ENCODE measurements at places on chromosomes 4 and X.

GRCh38 chr4:74439952-74440351, 5.0 kb upstream of the AREG start:
- DNase-seq = no peak

GRCh38 chrX:133214301-133214700, 3.9 kb downstream of the TFDP3 start:
- DNase-seq = no peak

DNA sequence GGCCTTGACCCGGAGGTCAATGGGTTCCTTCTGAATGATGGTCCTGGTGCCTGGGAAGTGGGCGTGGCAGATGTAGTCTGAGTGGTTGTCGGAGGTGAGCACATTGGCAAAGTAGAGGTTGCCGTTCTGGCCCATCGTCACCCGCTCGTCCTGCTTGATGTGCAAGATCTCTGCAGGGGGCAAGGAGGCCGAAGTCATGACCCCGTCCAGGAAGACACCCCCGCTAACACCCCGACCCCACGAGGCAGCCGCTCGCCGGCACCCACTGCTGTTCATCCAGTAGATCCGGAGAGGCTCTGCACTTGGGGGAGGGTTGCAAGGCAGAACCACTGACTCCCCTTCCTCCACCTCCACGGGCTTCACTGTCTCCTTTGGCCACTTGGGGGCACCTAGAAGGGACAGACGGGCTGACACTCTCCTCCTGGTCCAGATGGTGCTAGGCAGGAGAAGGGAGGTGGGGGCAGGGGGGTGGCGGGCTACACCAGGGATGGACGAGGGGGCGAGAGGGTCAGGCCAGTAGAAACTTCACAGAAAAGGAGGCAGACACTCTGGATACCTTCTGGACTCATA, 15.1 kb downstream of the L1CAM start:
- DNase-seq = no peak

GRCh38 chrX:29071525-29072320, 484.5 kb downstream of the IL1RAPL1 start:
- DNase-seq = no peak

DNA sequence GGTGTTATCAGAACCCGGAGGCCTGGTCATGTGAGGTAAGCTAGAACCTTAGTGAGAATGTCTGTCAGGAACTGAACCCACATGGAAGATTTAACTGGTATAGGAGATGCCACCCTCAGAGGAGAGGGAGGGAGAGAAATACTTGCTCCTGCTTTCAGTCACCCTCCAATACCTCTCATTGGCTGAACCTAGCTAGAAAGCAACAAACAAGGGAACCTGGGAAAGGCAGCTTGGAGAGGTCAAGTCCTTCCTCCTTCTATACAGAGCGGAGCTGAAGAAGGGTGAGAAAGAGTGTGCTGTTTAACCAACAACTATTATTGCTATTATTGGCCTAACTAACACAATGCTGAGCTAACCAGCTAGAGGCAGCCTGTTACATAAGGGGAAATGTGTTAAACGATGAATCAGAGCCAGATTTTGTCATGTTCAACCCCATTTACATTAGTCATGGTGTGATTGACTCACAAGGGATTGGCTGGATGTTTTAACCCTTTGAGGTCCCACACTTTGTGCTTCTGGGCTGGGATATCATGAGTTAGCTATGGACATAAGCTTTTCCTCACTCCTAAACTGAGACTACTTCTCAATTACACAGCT, 96.5 kb upstream of the ESX1 start:
- DNase-seq = no peak

GRCh38 chr4:32073542-32073941, 1353.4 kb downstream of the PCDH7 start:
- DNase-seq = no peak
